ENCODE measurements at places on chromosomes 13 and 19.

DNA sequence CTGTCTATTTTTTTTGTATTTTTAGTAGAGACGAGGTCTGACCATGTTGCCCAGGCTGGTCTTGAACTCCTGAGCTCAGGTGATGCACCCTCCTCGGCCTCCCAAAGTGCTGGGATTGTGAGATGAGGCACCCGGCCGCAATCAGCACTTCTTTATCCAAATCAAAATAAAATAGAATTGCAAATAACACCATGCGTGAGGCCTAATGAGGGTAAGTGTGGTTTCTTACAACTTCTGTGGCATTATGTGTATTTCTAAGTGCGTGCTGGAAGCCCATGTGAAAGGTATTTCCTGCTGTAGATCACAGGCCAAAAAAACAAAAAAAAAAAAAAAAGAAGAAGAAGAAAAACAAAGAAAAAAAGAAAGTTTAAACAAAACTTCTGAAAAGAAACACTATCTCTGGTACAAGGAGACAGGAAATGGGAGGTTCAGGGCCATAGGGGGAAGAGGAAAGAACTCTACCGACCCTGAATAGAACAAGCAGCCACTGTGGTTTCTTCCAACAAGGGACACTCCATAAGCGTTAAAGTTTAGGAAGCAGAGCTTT lies 3.0 kb upstream of the GRAMD1A start:
- DNase-seq, result no peak

GRCh38 chr13:38409771-38410170 lies 60.1 kb downstream of the UFM1 start:
- peak; percentile 83 for DNase-seq

GRCh38 chr13:113888701-113889330 lies 24.9 kb upstream of the GAS6 start:
- no peak for DNase-seq

- DNase-seq, result peak; percentile 45
Observed at GRCh38 chr19:14632286-14632685, 42.4 kb downstream of the ADGRE3 start.

DNA sequence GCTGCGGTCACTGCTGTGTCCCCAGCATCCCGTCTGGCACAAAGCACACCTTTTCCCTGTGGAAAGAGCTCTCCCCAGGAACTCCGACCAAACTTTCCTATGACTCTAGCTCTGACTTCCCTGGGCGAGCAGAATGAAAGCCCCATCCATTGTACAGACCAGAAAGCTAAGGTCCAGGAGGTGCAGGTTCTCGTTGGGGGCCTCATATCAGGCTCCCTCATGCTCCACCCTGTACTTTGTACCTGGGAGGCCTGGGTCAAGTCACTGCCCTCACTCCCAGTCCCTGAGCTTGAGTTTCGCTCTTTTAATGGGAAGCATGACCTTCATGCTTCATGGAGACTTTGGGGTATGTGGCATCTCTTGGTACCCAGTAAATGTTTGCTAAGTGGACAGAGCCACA lies 18.4 kb downstream of the CYTH2 start:
- no peak for DNase-seq

DNA sequence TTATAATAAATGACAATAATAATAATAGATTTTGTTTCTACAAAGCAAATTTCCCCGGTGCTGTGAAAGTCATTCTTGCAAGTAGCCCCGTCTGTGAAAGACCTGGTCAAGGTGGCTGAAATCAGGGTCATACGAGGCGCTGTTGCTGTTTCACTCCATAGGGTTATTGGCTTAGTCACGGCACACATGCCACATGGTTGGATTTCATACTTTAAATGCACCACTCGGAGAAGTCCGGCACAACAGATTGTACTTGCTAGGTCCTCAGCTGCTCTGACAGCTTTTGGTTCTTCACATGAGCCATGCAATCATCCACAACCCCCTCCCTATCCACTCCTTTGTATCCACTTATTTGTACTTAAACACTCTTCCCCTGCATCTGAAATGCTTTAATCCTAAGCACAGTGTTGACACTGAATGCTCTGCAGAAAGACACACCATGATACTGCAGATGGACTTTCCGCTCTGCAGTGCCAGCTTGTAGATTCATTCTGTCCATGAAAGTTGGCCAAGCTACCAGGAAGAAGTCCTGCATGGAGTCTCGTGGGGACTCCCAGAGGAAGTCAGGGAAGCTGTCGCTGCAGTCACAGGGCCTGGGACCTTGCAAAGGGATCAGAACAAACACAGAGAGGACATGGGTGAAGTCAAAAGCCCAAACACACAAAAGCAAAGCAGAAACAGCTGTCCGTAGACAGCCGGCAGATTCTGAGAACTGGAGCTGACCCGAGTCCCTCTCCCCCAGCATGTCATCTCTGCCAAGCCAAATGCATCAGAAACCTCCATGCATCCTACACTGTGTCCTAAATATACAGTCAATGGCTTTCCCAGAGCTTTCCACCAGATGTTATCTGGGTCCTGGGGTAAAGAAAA lies 124.6 kb downstream of the COL4A2 start:
- DNase-seq, result no peak

DNA sequence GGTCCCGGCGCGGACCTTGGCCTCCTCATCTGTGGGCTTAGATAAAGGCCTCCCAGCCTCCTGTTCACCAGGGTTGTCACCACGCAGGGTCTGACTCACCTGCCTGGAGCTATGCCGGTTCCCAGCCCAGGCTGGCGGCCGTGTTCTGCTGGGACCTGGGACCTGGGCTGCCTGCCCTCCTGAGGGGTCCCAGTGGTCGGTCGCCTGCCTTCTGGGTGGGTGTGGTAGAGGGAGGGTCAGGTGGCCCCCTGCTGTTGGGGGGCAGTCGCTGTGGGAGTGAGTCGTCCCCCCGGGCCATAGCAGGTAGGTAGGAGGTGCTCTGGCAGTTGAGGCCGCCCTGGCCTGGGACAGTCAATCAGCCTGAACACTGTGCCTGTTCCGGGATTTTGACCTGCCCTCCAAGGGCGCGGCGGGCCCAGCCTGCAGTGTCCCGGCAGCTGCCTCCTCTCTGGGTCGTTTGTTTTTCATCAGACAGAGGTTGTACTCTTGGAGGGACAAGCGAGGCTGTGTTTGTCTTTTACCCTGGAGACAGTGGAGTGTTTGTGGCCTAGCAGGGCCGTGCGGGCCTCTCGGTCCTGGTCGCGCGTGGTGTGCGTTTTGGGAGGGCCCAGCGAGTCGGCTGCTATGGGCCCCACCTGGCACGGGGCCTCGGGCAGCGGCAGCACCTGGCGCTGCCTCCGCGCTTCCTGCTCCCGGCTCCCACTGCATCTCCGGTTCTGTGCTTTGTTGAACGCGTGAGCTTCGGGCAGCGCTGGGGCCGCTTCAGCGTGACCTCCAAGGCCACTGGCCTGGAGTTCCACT lies 2.6 kb downstream of the ADAT3 start:
- DNase-seq, result peak; percentile 38

DNA sequence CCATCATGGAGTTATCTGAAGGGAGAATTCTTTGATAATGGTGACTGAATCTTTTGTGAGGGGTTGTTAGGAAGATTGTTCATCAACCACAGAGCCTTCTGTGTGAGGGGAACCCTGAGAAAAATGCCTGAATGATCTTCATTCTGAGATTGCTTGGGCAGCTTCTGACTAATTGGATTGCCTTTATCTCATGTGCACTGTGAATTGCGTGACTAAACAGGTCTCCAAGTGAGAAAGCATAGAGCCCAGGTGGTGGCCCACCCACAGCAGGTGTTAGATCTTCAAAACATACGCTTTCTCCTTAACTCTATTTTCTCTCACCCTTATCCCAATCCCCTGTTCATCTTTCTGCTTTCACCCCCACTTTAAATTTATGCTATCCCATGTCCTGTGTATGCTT lies 58.3 kb downstream of the DOCK9 start:
- DNase-seq, result no peak

GRCh38 chr13:102132777-102133295 lies 269.0 kb downstream of the FGF14 start:
- no peak for DNase-seq

DNA sequence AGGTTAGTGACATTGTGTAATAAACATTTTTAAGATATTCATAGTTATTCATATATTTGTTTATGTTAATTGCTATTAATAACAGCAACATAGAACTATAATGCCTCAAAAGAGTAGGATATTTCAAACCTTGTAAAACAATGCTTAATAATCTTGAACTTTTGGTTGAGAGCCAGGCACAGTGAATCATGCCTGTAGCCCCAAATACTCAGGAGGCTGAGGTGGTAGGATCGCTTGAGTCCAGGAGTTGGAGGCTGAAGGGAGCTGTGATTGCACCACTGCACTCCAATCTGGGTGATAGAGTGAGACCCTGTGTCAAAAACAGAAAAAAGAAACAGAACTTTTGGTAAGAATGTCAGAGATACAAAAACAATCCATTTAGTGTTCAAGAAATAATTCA lies 213.9 kb upstream of the SLITRK1 start:
- peak; percentile 5 for DNase-seq

DNA sequence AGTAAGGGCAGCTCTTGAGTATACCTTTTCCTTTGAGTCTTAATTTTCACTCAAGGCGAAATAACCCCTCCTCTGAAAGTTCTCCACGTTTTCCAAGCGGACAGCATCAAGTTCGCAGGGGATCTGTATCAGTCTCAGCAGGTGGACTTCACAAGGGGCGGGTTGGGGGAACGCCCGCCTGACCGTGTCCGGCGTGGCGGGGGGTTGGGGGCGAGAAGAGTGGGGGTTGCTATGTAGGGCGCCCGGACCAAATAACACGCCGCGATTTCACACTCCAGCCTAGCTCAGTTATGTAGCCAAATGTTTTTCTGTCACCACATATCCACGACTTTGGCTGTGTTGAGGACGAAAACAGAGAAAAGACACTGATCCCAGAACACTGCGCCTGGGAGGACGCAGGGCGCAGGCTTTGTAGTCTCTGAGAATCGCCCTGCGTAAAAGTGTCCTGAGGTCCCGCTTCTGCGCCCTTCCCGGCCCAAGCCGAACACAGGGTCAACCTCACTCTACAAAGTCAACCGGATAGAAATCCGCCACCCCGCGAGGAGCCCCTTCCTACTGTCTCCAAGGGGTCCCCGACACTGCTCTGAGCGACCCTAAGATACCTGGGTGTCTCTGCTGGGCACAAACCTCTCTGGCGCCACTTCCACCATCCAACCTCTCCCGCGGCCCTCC lies 524 bp downstream of the RUBCNL start:
- no peak for DNase-seq

- DNase-seq, result no peak
Observed at GRCh38 chr13:40252676-40253075, 413.8 kb downstream of the FOXO1 start.

DNA sequence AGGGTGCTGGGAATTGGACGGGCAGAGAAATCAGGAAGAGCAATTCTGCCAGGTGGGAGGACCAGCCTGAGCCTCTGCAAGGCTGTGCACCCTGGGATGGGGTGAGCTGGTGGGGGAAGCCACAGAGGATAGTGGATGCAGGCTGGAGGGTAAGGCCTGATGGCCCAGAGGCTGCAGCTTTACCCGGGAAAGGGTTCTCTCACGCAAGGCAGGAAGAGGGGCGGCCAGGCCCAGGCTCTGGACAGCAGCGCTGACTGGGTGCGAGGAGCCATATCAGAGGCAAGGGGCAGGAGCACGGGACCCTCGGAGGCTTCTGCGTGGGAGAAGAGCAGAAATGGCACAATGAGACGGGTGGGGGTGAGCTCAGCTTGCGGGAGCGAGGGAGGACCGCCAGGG lies 104.6 kb downstream of the SOX1 start:
- no peak for DNase-seq

DNA sequence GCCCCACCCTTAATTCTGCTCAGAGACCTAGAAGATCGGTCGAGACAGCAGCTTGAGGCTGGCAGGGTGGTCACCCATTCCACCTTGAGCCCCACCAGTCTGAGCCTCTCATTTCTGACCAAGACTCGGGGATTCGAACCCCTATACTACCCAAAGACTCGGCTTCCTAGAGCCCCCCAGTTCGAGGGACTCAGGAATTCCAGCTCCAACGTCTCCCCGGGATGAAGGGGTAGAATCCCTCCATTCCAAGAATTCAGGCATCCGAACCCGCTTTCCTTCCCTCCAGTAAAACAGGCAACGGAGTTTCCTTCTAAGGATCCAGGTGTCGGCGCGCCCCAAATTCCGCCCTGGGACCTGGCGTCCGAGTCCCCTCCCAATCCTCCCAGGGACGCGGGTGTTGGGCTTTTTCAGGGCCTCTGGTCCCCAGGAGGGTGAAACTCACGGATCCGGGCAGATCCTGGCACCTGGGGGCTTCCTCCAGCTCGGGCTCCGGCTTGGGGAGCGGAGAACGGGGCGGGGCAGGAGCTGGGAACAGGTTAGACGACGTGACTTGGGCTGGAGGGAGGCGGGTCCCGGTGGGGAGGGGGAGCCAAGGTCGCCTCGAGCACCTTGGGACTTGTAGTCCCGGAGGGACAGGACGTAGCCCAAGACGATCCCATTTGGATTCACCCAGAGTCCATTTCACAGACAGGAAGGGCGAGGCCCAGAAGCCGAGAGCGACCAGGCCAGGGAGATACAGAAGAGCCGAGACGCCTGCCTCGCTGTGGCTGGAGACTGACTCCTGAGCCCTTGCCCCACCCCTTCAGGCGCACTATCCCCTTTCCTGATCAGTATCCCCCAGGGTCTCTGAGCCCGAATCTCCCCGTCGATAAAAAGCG lies at the start of gene PPP1R13L:
TSS of gene PPP1R13L (minus strand) at position 513 of the 878 bp plus-strand sequence. CDS start 6,751 bp downstream, outside the sequence.
- DNase-seq, result peak; percentile 90

DNA sequence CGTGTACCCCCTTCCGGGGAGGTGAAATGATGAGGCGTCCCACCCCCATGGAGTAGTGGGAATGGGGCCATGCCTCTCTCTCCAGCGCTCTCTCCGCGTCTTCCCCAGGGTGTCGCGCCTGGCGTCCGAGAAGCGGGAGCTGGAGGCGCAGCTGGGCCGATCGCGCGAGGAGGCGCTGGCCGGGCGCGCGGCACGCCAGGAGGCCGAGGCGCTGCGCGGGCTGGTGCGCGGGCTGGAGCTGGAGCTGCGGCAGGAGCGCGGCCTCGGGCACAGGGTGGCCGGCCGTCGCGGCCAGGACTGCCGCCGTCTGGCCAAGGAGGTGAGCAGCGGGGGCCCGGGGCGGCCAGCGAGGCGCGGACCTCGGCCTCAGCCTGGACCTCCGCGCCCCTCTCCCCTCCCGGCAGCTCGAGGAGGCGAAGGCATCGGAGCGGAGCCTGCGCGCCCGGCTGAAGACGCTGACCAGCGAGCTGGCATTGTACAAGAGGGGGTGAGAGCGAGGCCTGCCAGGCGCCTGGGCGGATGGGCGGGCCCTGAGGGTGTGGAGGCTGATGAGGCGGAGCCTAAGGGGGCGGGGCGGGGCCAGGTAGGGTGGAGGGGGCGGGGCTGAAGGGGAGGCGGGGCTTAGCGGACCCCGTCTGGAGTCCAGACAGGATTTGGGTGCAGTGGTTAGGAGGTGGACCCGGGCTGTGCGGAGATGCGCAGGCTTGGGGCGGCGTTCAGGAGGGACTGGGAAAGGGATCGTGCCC lies 7.7 kb downstream of the PGLYRP1 start:
- peak; percentile 58 for DNase-seq

GRCh38 chr13:60435762-60436374 lies 38.8 kb downstream of the TDRD3 start:
- DNase-seq, result no peak

Measured in bronchial epithelial cell (primary cell).